Astrocyte (in vitro differentiated cells and primary cell): ENCODE measurements at places on chromosomes 3 and 15. TPM values are rescaled to one million over a fixed set of nuclear protein-coding genes. Genes with fewer than 3 reads are reported as not detected.
A peak's percentile ranks its signal among the peaks of the same experiment; 100 is the strongest.

Gene TMEM115
- 48.7 and 49.8 TPM in 2 replicates for total RNA-seq

Gene CILP
- total RNA-seq, result 1.1 and 3.6 TPM in 2 replicates

Gene ARHGEF26
- 1.7 TPM in 2 replicates for total RNA-seq

Gene PFN2
- 172 and 179 TPM in 2 replicates for total RNA-seq

Gene LRTM1
- total RNA-seq, result not detected in 2 replicates

Gene BUB1B
- total RNA-seq, result 3.2 and 5.2 TPM in 2 replicates

Gene GATA2
- 0.58 and 1.7 TPM in 2 replicates for total RNA-seq

Gene TP53BP1
- total RNA-seq, result 71.9 and 73.1 TPM in 2 replicates

Gene ACAN
- 0.34 and 0.36 TPM in 2 replicates for total RNA-seq

Gene MELTF
- 24.0 and 31.7 TPM in 2 replicates for total RNA-seq

Gene WDR73
- total RNA-seq, result 22.1 and 23.9 TPM in 2 replicates

Gene FILIP1L
- 209 and 230 TPM in 2 replicates for total RNA-seq

Gene PRICKLE2
- 84.4 and 101 TPM in 2 replicates for total RNA-seq

Gene FANCD2OS
- not detected in 2 replicates for total RNA-seq

DNA sequence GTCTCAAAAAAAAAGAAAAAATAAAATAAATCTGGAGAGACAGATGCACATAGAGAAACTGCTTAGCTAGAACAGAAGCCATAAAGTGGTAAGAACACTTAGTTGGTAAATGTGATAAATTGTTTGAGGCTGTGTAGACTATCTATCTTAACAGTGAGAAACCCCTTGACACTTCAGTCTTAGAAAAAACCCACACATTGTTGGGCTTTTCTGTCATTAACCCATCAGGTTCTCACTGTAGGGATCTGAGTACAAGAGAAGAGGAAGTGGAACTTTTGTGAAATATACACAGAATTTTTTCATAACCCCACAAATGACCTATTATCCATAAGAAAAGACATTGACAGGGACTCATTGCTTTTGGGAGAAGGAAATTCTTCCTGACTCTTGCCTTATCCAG, 24.4 kb downstream of the TP63 start:
- no peak overlapping the region for H3K4me3 ChIP-seq
- H3K4me1 ChIP-seq, result no peaks in the 10 kb centered on the region
- H3K27ac ChIP-seq, result no peak overlapping the region
- DNase-seq, result no peak

DNA sequence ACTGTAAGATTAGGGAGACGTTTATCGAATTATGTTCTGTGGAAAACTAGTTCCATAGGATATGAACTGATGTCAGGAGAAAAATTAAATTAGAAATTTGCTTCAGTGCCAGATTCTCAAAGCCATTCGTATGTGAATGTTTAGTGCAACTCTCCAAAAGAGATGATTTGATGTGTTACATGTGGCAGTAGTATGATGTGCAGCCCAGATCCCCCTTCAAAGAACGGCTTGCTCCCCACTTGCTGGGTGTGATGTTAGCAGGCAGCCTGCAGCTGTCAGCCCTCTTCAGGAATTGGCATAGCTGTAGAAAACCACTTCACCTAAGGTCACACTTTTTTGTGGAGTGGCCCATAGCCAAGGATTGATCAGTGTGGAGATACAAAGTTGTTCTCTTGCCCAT, 127.0 kb upstream of the CCDC54 start:
- H3K36me3 ChIP-seq, result peaks cover 14% of the 10 kb centered on the region
- H3K4me3 ChIP-seq, result no peak overlapping the region
- H3K27ac ChIP-seq, result no peak overlapping the region
- H3K4me1 ChIP-seq, result no peaks in the 10 kb centered on the region
- no peak for DNase-seq

GRCh38 chr15:51198701-51199232, 104.1 kb upstream of the TNFAIP8L3 start:
- DNase-seq, result peak; percentile 21
- H3K27ac ChIP-seq, result no peak overlapping the region
- no peak overlapping the region for H3K4me3 ChIP-seq
- H3K27me3 ChIP-seq, result peaks cover 10% of the 10 kb centered on the region
- H3K36me3 ChIP-seq, result no peaks in the 10 kb centered on the region
- no peaks in the 10 kb centered on the region for H3K4me1 ChIP-seq

DNA sequence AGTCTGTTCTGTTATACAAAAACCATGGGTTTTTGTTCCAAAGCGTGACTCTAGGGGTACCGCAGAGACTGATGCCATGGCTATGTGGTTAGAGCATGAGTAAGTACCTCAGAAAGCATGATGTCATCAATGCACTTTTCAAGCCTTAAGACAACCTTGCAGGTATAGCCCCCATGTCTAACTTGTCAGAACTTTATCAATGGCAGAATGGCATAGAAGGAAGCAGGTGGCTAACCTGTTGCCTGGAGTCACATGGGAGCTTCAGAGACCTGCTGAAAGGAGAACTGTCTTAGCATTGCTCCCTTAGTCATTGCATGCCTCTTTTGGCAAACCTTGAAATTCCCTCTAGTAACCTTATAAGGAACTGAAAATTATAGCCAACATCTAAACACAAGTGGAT, 52.5 kb downstream of the EOMES start:
- H3K4me1 ChIP-seq, result peaks cover 5% of the 10 kb centered on the region
- peak; percentile 75 for DNase-seq
- no peaks in the 10 kb centered on the region for H3K27me3 ChIP-seq
- H3K36me3 ChIP-seq, result no peaks in the 10 kb centered on the region
- H3K27ac ChIP-seq, result no peak overlapping the region
- H3K4me3 ChIP-seq, result no peak overlapping the region

DNA sequence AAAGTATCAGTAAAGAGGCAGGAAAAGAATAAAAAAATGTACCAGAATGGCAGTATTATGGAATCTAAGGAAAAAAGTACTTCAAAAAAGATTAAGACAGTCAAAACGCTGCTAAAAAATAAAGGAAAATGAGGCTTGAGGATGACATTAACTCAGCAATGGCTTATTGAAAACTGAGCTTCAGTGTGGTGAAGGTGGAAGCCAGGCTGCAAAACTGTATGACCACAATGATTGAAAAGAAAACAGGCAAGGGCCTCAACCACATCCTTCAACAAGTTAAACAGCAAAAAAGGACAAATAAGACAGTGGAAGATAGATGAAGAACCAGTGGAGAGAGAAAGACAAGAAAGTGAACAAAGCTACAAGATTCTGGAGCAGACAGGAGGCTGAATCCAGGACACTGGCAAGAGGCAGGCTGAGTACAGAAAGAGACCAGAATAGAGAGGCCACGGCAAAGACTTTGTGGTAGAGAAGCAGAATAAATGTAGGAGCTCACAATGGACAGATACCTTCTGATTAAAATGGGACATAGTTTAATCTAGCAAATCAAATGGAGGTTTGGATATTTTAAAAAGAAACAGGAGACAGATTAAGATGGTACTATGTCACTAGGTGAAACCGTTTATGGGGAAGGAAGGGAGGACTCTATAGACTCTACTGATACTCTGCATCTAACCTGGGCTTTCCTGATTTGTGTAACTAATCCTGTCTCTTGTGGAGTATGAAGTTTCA, 86.1 kb downstream of the TJP1 start:
- peak; percentile 27 for DNase-seq
- H3K27ac ChIP-seq, result peak overlapping the region; percentile 25
- peaks cover 15% of the 10 kb centered on the region for H3K4me1 ChIP-seq
- H3K4me3 ChIP-seq, result no peak overlapping the region
- no peaks in the 10 kb centered on the region for H3K27me3 ChIP-seq

DNA sequence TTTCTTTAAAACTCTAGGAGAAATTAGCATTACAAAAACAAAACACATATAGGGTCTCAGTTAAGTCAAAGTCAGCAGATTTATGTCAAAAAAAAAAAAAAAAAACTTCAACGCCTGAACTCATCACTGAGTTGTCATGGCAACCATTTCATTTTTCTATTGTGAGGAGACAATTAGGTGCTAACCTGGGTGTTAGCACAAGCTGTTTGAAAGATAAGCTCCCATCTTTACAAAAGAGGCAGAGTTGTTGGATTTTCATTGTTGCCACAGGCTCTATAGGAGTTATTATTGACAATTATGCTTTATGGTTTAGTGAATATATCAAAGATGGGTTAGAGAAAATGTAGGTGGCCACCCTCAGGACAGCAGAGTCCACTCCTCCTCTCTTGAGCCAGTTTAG, 806.9 kb downstream of the GRM7 start:
- H3K27me3 ChIP-seq, result no peaks in the 10 kb centered on the region
- no peaks in the 10 kb centered on the region for H3K36me3 ChIP-seq
- no peak for DNase-seq
- no peak overlapping the region for H3K4me3 ChIP-seq
- no peaks in the 10 kb centered on the region for H3K4me1 ChIP-seq
- H3K27ac ChIP-seq, result no peak overlapping the region

DNA sequence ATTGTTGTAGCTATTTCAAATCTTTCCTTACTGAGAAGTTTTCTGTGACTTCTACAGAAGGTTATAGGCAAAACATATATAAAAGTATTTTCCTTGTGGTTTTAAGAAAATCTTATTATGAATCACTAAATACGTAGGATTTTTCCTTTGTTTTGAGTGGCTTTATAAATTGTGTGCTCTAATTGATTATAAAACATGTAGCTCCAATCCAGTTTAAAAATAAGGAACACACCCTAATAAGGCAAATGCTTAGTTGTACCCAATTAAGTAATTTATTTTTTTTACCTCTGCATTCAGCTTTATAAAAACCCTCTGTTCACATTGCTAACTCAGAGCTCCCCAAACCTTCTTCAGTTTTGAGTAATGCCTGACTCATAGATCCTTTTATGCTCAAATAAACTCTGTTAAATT, 408.0 kb downstream of the NAALADL2 start:
- no peak overlapping the region for H3K4me3 ChIP-seq
- DNase-seq, result peak; percentile 58
- peak overlapping the region; percentile 83 for H3K27ac ChIP-seq
- no peaks in the 10 kb centered on the region for H3K36me3 ChIP-seq

- H3K36me3 ChIP-seq, result no peaks in the 10 kb centered on the region
- H3K27ac ChIP-seq, result no peak within 1 kb of the TSS
- H3K27me3 ChIP-seq, result no peaks in the 10 kb centered on the region
- H3K4me1 ChIP-seq, result peaks cover 15% of the 10 kb centered on the region
- DNase-seq, result no peak
Measured at GRCh38 chr3:49903451-49904424, at the start of gene MST1R. Gene MST1R (minus strand): TSS chr3:49903873. CDS start chr3:49903609, 264 bp downstream.

DNA sequence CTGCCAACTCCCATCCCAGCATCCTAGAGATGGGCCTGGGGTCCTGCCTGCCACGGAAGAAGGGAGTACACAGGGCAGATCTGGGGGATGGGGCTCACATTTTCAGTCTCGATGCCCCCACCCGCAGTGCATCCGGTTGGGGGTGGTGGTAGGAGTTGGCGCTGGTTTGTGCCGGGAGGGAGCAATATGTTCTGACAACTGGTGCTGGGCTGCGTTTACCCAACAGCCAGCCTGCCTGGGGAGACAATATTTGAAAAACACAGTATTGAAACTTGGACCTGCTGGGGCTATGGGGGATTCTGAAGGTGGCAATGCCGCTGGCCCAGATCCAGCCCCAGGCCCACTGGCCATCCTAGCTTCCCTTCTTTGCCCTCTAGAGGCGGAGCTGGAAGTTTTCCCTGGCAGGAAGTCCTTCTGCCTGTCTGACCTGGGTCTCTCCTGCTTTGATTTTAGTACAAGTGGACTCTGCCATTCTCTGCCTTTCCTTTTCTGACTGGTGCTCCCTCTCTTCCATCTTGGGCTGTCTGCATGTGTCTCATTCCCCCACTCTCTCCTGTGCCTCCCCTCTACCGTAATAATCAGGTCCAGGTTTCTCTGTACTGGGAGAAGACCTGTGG, 3.5 kb downstream of the SEMA3F start:
- H3K4me3 ChIP-seq, result no peak overlapping the region
- peaks cover 25% of the 10 kb centered on the region for H3K4me1 ChIP-seq
- H3K27ac ChIP-seq, result no peak overlapping the region
- DNase-seq, result no peak
- H3K27me3 ChIP-seq, result peaks cover 5% of the 10 kb centered on the region

- no peaks in the 10 kb centered on the region for H3K36me3 ChIP-seq
- no peaks in the 10 kb centered on the region for H3K27me3 ChIP-seq
- no peak for DNase-seq
- H3K4me3 ChIP-seq, result no peak overlapping the region
Measured at GRCh38 chr3:110625201-110625747, 446.3 kb upstream of the NECTIN3 start.

- peak; percentile 8 for DNase-seq
- peaks cover 22% of the 10 kb centered on the region for H3K4me1 ChIP-seq
- H3K4me3 ChIP-seq, result no peak overlapping the region
- no peak overlapping the region for H3K27ac ChIP-seq
Measured at GRCh38 chr3:193827871-193828270, 234.9 kb downstream of the OPA1 start.

- no peak overlapping the region for H3K4me3 ChIP-seq
- peaks cover 20% of the 10 kb centered on the region for H3K4me1 ChIP-seq
- DNase-seq, result no peak
- no peaks in the 10 kb centered on the region for H3K36me3 ChIP-seq
- no peaks in the 10 kb centered on the region for H3K27me3 ChIP-seq
- H3K27ac ChIP-seq, result no peak overlapping the region
Measured at GRCh38 chr15:38864122-38864521, 299.5 kb upstream of the RASGRP1 start.

GRCh38 chr3:69649120-69650065, 89.9 kb upstream of the MITF start:
- no peaks in the 10 kb centered on the region for H3K36me3 ChIP-seq
- H3K4me3 ChIP-seq, result no peak overlapping the region
- peak overlapping the region; percentile 14 for H3K27ac ChIP-seq

- no peak overlapping the region for H3K27ac ChIP-seq
- H3K36me3 ChIP-seq, result no peaks in the 10 kb centered on the region
- DNase-seq, result no peak
- H3K4me1 ChIP-seq, result no peaks in the 10 kb centered on the region
Measured at GRCh38 chr3:9105421-9105820, 142.1 kb upstream of the RAD18 start.

DNA sequence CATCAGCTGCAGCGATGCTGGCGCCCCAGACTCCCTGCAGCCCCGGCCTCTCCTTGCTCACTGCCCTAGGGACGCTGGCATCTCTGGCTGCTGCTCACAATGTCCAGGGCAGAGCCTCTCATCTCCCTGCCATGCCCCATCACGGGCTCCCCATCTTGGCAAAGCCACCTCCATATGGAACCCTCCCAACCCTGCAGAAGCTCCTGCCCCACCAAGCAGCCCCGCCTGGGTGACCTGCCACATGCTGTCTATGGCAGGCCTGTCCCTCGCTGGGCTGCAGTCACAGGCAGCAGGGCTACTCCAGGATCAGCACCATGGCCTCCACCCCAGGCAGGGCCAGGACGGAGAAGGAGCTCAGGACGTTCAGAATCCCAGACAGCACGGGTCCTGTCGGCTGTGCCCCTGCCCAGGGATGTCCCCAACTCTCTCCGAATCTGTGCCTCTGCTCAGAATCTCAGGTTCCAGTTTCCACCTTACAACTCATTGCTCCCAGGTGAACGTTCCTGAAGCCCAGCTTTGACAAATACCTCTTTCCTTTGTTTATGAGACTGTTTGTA, 58.4 kb downstream of the PLXNA1 start:
- peaks cover 7% of the 10 kb centered on the region for H3K4me1 ChIP-seq
- no peaks in the 10 kb centered on the region for H3K36me3 ChIP-seq
- H3K27me3 ChIP-seq, result peaks cover 4% of the 10 kb centered on the region

GRCh38 chr3:44893097-44893496, 18.7 kb downstream of the TGM4 start:
- no peaks in the 10 kb centered on the region for H3K36me3 ChIP-seq
- peak overlapping the region; percentile 77 for H3K27ac ChIP-seq
- H3K4me3 ChIP-seq, result no peak overlapping the region
- H3K27me3 ChIP-seq, result no peaks in the 10 kb centered on the region
- peak; percentile 77 for DNase-seq

GRCh38 chr3:42660898-42661297, 7.4 kb downstream of the ZBTB47 start:
- peaks cover 9% of the 10 kb centered on the region for H3K4me1 ChIP-seq
- H3K27ac ChIP-seq, result no peak overlapping the region
- DNase-seq, result no peak
- no peak overlapping the region for H3K4me3 ChIP-seq
